Hepatocyte (in vitro differentiated cells): ENCODE measurements at places on chromosomes 16 and 17. TPM values are rescaled to one million over a fixed set of nuclear protein-coding genes. Genes with fewer than 3 reads are reported as not detected.

DNA sequence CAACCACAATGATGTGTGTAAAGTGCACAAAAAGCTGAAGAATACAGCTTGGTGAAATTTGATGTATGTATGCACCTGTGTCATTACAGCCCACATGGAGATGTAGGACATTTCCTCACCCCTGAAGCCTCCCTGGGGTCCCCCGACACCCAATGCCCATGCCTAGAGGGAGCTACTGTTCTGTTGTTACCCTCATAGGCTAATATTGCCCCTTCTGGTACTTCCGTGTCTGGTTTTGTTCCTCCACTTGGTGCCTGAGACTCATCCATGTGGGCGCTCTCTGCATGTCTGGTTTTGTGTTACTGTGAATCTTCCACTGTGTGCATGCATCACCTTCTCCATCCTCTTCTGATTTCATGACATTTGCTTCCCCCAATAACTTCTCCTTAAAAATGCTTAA, 18.6 kb downstream of the TNFRSF13B start:
- no peak for DNase-seq

GRCh38 chr16:50859628-50860360, 117.9 kb downstream of the CYLD start:
- DNase-seq: no peak

- DNase-seq: no peak
Measured at GRCh38 chr16:84568066-84568465, 49.8 kb downstream of the COTL1 start.

DNA sequence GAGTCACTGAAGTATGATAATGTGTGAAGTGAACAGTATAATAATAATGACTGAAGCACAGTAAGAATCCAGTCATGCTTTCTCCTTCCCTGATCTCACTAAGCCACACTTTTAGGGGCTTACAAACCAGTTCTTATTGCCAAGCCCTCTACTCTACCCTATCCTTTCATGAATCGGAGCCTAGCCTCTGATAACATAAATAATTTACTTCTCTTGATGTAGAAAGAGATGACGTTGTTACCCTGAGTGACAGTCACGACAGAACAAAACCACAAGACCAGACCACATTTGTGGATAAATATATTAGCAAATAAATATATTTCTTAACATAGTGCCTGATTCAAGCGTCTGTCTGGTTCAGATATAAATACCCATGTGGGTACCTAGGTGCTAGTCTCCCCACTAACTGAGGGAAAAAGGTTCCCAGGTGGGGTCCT, 1.4 kb upstream of the SUPT4H1 start:
- no peak for DNase-seq

Gene LITAFD
- polyA plus RNA-seq: not detected in 2 replicates

Gene TUBD1
- polyA plus RNA-seq: 8.7 and 12.0 TPM in 2 replicates

Gene LYZL6
- polyA plus RNA-seq: not detected in 2 replicates

Gene ZG16B
- polyA plus RNA-seq: 4.9 and 7.9 TPM in 2 replicates
